ENCODE measurements at places on chromosomes 13 and 19.

- no peaks in the 10 kb centered on the region for H3K36me3 ChIP-seq
- no peaks in the 10 kb centered on the region for H3K27me3 ChIP-seq
- H3K27ac ChIP-seq: no peak overlapping the region
- H3K4me1 ChIP-seq: peaks cover 13% of the 10 kb centered on the region
- DNase-seq: peak; percentile 41
Observed at GRCh38 chr13:43303033-43303729, 279.8 kb downstream of the DNAJC15 start.

- no peaks in the 10 kb centered on the region for H3K27me3 ChIP-seq
- H3K4me3 ChIP-seq: no peak overlapping the region
- H3K27ac ChIP-seq: no peak overlapping the region
- H3K36me3 ChIP-seq: no peaks in the 10 kb centered on the region
Observed at GRCh38 chr13:32039056-32039455, 7.5 kb downstream of the FRY start.

GRCh38 chr19:35090506-35091214 is 25.0 kb upstream of the FXYD3 start:
- DNase-seq: peak; percentile 36
- no peak overlapping the region for H3K27ac ChIP-seq
- no peaks in the 10 kb centered on the region for H3K4me1 ChIP-seq
- H3K4me3 ChIP-seq: no peak overlapping the region
- no peaks in the 10 kb centered on the region for H3K36me3 ChIP-seq
- no peaks in the 10 kb centered on the region for H3K27me3 ChIP-seq

DNA sequence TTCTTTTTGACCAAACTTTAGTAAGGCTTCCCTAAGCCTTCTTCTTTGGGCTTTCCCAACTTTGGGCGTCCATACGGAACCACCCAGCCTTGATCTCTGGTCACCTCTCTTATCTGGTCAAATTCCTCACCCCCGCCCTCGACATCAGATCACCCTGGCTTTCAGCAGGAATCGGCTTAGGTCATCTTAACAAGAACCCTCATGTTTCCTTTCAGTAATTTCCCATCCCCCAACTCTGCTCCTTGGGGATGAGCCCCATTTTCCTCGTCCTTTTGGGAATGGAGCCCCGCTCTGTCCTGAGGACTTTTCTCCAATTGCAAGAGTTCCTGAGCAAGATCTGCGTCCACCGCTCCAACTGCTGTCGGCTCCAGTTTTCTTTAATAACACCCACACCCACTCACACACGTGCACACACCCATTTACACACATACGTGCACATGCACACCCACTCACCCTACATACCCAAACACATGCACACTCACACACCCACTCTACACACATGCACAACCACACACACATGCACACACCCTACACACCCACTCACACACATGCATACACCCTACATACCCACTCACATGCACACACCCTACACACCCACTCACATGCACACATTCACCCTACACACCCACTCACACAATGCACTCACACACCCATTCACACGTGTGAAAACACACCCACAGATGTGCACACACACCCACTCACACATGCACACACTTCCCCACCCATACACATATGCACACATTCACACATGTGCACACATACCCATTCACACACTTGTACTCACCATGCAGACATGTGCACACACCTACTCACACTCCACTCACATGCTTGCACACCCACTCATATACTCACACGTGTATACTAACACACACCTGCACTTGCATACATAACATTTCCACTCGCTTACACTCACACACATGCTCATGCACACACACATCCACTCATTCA is 87.0 kb upstream of the TM9SF2 start:
- no peaks in the 10 kb centered on the region for H3K27me3 ChIP-seq
- peak overlapping the region; percentile 52 for H3K27ac ChIP-seq
- peaks cover 11% of the 10 kb centered on the region for H3K4me1 ChIP-seq
- no peak for DNase-seq
- H3K4me3 ChIP-seq: no peak overlapping the region

DNA sequence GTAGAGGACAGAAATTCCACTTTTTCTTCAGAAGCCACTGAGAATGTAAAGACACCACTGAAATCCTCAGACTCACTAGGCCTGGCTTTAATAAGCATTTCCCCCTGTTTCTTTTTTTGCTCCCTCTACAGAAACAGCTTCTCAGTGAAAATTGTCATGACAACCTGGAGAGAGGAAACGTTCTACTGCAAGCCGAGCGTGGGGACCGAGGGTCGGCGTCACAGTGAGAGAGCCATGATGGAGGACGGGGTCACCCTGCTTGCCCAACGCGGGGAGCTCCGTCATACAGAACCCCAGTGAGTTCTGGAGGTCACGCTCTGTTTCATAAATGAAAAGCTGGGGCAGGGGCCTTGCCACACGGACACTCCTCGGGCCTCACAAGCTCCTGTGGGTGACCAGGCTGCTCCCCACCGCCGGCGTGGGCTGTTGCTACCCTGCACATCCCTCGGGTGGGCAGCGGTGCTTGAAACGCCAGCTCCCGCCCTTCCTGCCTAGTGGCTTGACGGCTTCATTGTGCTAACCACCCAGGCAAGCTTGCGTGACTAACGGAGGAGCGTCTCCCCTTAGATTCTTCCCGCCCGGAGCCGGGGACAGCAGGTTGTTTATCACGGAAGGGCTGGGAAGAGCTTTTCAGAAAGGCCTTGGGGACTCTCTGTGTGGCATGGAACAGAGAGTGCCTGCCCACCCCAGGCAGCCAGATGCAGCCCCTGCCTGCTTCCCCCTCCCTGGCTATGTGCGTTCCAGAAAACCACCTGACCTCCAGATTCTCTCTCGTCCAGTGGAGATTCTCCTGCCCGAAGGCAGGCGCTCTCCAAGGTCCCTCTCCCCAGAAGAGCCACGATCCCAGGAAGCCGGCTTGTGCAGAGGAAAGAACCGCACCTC is 153.6 kb downstream of the KATNAL1 start:
- no peak overlapping the region for H3K27ac ChIP-seq
- H3K4me3 ChIP-seq: no peak overlapping the region
- H3K27me3 ChIP-seq: no peaks in the 10 kb centered on the region
- no peaks in the 10 kb centered on the region for H3K4me1 ChIP-seq
- no peaks in the 10 kb centered on the region for H3K36me3 ChIP-seq
- DNase-seq: no peak

GRCh38 chr19:47253467-47253881 is 2.9 kb upstream of the CCDC9 start:
- H3K27ac ChIP-seq: no peak overlapping the region
- H3K4me3 ChIP-seq: no peak overlapping the region
- DNase-seq: no peak
- no peaks in the 10 kb centered on the region for H3K36me3 ChIP-seq

- no peaks in the 10 kb centered on the region for H3K36me3 ChIP-seq
- H3K27ac ChIP-seq: no peak overlapping the region
- H3K4me3 ChIP-seq: no peak overlapping the region
- DNase-seq: no peak
Observed at GRCh38 chr19:51242881-51243630, 7.8 kb upstream of the SIGLECL1 start.

GRCh38 chr19:41918653-41919244 is 9.5 kb downstream of the ERFL start:
- DNase-seq: no peak
- no peak overlapping the region for H3K4me3 ChIP-seq
- no peaks in the 10 kb centered on the region for H3K4me1 ChIP-seq
- no peak overlapping the region for H3K27ac ChIP-seq
- no peaks in the 10 kb centered on the region for H3K36me3 ChIP-seq

- H3K27ac ChIP-seq: no peak overlapping the region
- H3K4me1 ChIP-seq: no peaks in the 10 kb centered on the region
- no peaks in the 10 kb centered on the region for H3K36me3 ChIP-seq
- no peaks in the 10 kb centered on the region for H3K27me3 ChIP-seq
- no peak for DNase-seq
Observed at GRCh38 chr19:14830702-14831101, 4.3 kb downstream of the OR7A5 start.

Measured in ovary (tissue), 10 donors.